Ovary (tissue), 10 donors: ENCODE measurements at places on chromosomes 3 and 15. TPM values are rescaled to one million over a fixed set of nuclear protein-coding genes. Genes with fewer than 3 reads are reported as not detected.

DNA sequence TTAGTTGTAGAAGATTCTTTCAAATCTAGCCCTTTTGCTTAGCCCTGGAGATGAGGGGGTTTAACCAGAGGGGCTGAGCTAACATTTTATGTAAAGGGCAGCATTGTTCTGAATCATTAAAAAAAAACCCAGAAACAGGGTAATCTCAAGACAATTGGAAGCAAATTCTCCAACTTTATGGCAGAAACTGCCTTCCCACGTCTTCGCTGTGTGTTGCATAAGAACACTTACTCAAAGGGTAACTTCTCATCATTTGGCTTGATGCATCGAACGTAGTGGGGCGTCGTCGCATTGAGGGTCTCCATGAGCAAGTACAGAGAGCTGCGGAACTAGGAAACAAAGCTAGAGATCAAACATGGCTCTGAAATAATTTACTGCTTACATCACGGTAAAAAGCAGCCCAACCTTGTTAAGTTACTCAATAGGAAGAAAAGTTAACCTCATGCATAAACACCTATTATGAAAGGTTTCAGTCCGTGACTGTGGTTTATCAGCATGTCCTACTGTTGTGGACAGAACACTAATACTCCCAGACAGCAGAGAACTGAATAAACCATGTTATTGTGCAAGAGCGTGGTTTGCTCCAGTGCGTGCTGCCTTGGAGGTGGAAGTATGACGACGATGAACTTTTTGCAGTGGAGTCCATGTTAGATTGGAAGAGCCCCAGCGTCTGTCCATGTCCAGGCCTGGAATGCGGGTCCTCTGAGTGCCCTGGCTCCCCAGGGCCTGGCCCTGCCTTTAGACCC lies 48.7 kb downstream of the MYO5C start:
- no peaks in the 10 kb centered on the region for H3K36me3 ChIP-seq
- no peak overlapping the region for H3K27ac ChIP-seq
- H3K4me3 ChIP-seq: no peak overlapping the region
- DNase-seq: no peak

DNA sequence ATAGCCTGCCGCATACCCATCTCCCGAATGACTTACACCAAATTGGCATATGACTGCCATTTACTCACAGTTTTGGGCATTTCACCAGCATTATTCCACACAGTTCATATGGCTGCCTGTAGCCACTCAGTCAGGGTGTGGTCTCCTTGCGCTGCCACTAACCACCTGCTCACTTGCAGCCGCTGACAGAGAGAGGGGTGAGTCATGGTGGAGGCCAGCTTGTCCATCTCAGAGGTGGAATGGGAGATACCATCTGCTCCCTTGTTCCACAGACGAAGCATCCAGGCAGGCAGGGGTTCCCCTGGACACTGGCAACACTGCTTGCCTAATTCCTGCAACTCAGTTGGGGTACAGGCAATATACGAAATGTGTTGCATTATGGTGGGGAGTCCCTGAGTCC lies 15.6 kb downstream of the CCRL2 start:
- no peaks in the 10 kb centered on the region for H3K27me3 ChIP-seq
- H3K4me1 ChIP-seq: no peaks in the 10 kb centered on the region
- H3K27ac ChIP-seq: no peak overlapping the region
- H3K4me3 ChIP-seq: no peak overlapping the region

DNA sequence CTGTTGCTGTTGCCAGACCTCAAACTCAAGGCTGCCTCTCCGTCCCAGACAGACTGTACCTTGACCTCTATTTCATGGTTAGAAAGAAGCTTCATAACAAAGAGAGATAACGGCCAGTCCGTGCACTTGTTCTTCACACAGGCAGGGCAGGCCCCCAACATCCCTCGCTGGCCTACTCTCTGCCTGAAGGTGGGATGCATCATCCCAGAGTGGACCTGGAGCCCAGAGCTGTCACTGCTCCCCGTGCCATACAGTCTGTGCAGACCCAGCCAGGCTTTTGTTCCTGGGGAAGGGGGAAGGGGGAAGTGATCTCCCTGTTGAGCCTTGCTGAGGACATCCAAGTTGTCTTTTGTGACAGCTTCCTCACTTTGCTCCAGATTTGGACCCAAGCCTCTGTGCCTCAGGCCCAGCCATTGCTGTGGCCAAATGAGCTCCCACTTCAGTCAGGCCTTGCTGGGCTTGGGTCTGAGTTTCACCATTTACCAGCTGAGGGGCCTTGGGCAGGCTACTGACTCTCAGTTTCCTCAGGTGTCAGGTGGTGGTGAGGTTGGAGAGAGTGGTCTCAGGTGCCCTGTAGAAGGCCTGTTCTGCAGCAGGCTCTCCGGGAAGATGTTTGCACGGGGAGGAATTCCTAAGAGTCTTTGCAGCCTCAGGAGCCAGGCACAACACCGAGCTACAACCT lies 141.6 kb downstream of the DNAJB8 start:
- no peaks in the 10 kb centered on the region for H3K27me3 ChIP-seq
- no peak overlapping the region for H3K27ac ChIP-seq
- H3K36me3 ChIP-seq: no peaks in the 10 kb centered on the region

- no peaks in the 10 kb centered on the region for H3K4me1 ChIP-seq
- H3K27me3 ChIP-seq: no peaks in the 10 kb centered on the region
- no peaks in the 10 kb centered on the region for H3K36me3 ChIP-seq
- DNase-seq: no peak
- no peak overlapping the region for H3K27ac ChIP-seq
Observed at GRCh38 chr3:175386630-175387029, 527.5 kb downstream of the NAALADL2 start.

GRCh38 chr15:70066447-70066846 lies 31.3 kb downstream of the TLE3 start:
- DNase-seq: no peak
- no peak overlapping the region for H3K4me3 ChIP-seq
- H3K27me3 ChIP-seq: no peaks in the 10 kb centered on the region
- no peak overlapping the region for H3K27ac ChIP-seq
- H3K36me3 ChIP-seq: no peaks in the 10 kb centered on the region
- peaks cover 8% of the 10 kb centered on the region for H3K4me1 ChIP-seq

DNA sequence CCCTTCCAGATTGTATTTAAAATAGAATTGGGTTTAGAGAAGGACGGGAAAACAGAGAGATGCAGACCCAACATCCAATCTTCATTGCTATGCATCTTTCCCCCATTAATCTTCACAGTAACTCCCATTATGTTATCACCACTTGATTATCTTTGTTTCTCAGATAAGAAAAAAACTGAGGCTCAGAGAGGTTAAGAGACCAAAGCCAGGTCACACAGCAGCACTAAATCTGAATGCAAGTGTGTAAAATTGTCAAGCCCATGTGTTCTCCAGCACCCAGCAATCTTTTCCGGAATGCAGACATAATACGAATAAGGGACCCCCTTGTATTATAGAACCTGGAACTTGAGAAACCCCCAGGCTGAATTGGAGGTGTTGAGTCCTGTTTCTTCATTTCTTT lies 80.5 kb upstream of the TRIM42 start:
- no peaks in the 10 kb centered on the region for H3K27me3 ChIP-seq
- H3K4me1 ChIP-seq: no peaks in the 10 kb centered on the region
- no peak overlapping the region for H3K4me3 ChIP-seq
- DNase-seq: no peak

GRCh38 chr3:144272680-144273079 lies 301.1 kb downstream of the DIPK2A start:
- H3K4me3 ChIP-seq: no peak overlapping the region
- H3K4me1 ChIP-seq: no peaks in the 10 kb centered on the region
- H3K27ac ChIP-seq: no peak overlapping the region
- no peaks in the 10 kb centered on the region for H3K27me3 ChIP-seq
- no peaks in the 10 kb centered on the region for H3K36me3 ChIP-seq

DNA sequence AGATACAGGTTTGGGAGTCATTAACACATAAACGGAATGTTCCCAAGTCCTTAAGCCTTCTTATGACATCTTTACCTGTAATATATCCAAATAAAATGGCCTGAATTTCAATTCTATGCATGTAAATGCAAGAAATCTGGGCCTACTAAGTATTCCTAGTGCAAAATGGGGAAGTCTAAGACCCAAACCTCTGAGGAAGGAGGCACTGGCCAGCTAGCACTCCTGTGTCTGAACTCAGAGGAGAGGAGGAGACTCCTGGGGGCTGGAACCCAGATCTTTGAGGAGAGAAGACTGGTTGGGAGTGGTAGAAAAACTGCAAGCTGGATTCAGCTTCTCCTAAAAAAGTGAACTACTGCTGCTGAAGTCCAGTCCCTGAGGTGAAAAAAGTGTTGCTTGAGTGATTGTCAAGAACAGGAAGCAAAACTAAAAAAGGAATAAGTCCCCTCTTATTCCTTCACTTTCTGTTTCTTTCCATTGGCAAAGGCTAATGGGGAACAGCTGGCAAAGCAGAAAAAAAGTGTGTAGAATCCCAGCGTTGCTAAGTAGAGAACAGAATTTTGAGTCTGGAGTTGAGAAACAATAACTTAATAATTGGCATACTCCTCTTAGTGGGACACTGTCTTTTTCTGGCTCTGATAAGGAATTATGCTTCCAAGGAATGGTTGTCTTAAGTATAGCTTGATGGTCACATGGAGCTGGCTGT lies 54.8 kb upstream of the ATP2C1 start:
- H3K36me3 ChIP-seq: no peaks in the 10 kb centered on the region
- no peak overlapping the region for H3K4me3 ChIP-seq
- peaks cover 3% of the 10 kb centered on the region for H3K4me1 ChIP-seq
- H3K27me3 ChIP-seq: no peaks in the 10 kb centered on the region

DNA sequence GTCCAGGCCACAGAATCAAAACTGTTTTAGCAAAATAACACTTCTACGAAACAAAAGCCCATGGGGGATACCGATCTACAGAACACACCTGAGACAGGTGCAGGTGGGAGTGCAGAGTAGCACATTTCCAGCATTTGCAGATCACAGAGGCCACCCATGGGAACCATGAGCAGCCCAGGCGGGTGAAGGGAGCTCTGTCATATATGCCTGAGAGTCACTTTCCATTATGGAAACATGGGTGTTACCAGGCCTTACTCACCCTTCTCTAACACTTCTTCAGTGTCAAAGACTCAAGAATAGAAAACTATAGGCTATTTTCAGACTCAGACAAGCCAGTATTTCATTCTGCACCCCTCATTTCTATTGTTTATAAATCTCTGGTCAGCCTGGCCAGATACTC lies 3.5 kb downstream of the PLA1A start:
- no peaks in the 10 kb centered on the region for H3K27me3 ChIP-seq
- H3K36me3 ChIP-seq: no peaks in the 10 kb centered on the region
- H3K4me1 ChIP-seq: peaks cover 3% of the 10 kb centered on the region
- no peak for DNase-seq
- H3K27ac ChIP-seq: no peak overlapping the region

GRCh38 chr15:77773903-77774302 lies 141.2 kb upstream of the LINGO1 start:
- DNase-seq: no peak
- no peaks in the 10 kb centered on the region for H3K36me3 ChIP-seq
- H3K27ac ChIP-seq: no peak overlapping the region
- no peaks in the 10 kb centered on the region for H3K27me3 ChIP-seq
- H3K4me3 ChIP-seq: no peak overlapping the region

DNA sequence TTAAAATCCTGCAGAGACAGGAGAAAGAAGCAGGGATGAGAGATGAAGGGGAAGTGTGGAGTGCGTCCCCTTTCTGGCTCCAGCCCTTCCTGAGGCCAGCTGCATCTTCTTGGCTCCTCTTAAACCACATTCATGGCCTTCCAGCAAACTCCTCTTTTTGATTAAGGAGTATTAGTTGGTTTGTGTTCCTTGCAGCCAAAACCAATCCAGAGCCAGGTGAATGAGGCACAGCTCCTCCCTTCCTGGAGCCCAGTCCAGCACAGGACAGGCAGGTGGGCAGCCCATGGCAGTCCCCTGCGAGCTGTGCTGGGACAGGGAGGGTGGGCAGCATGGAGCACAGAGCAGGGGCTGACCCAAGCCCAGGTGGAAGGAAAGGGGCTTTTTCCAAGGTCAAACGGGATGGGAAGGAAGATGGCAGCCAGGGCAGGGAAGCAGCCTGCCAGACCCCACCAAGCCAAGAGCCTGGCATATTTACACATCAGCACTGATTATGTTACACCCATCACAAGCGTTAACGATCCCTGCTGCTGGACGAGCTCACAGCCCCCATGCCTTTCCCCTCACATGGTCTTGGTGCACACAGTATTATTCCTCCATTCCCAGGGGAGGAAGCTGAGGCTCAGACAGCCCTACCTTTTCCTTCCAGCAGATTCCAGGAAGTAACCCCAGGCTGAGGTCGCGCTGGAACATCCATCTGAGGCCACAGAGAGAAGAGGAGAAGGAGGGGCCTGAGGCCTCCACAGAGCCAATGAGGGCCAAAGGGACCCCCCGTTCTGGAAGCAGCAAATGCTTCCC lies 175.6 kb downstream of the SMAD6 start:
- H3K27me3 ChIP-seq: no peaks in the 10 kb centered on the region
- DNase-seq: no peak
- H3K4me1 ChIP-seq: no peaks in the 10 kb centered on the region
- H3K4me3 ChIP-seq: no peak overlapping the region

DNA sequence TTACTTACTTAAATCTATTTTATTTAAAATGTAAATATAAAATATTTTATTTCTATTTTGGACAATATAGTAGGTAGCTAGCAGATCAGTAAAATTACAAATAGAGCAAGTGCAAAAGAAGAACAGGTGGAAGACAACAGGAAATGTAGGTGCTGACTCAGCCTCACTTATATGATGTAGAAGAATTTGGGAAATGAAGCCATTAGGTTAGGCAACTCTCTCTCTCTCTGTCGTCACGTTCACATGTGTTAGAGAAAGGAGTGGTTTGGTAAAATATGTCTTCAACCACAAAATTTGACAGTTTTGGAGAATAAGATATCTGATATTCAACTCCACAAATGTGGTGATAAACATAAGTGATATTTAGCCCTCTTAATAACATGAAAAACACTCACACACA lies 532.5 kb upstream of the KCNMB2 start:
- no peak overlapping the region for H3K4me3 ChIP-seq
- no peaks in the 10 kb centered on the region for H3K36me3 ChIP-seq
- no peak for DNase-seq
- no peak overlapping the region for H3K27ac ChIP-seq
- H3K27me3 ChIP-seq: no peaks in the 10 kb centered on the region

- no peak for DNase-seq
- no peaks in the 10 kb centered on the region for H3K27me3 ChIP-seq
- no peak overlapping the region for H3K27ac ChIP-seq
- H3K4me3 ChIP-seq: no peak overlapping the region
- H3K36me3 ChIP-seq: no peaks in the 10 kb centered on the region
- H3K4me1 ChIP-seq: no peaks in the 10 kb centered on the region
Observed at GRCh38 chr3:97291901-97292300, 472.7 kb upstream of the ARL6 start.

GRCh38 chr15:57692709-57693108 lies 13.8 kb upstream of the POLR2M start:
- peaks cover 7% of the 10 kb centered on the region for H3K4me1 ChIP-seq
- H3K36me3 ChIP-seq: no peaks in the 10 kb centered on the region
- no peak for DNase-seq
- H3K27me3 ChIP-seq: no peaks in the 10 kb centered on the region
- H3K27ac ChIP-seq: no peak overlapping the region

GRCh38 chr3:195117978-195118581 lies 152.9 kb downstream of the XXYLT1 start:
- H3K27me3 ChIP-seq: no peaks in the 10 kb centered on the region
- no peak overlapping the region for H3K27ac ChIP-seq
- H3K4me1 ChIP-seq: no peaks in the 10 kb centered on the region
- H3K36me3 ChIP-seq: no peaks in the 10 kb centered on the region
- no peak for DNase-seq
- H3K4me3 ChIP-seq: no peak overlapping the region

Gene EAF2
- total RNA-seq: 0.83 TPM

Gene ISG20
- total RNA-seq: 14.5 TPM

Gene KCNMB3
- 2.0 TPM for total RNA-seq

Gene MAP1A
- 27.1 TPM for total RNA-seq

Gene AADAC
- total RNA-seq: not detected

Gene SAMMSON
- total RNA-seq: 0.57 TPM

Gene PAQR5
- 0.78 TPM for total RNA-seq

Gene SLC2A2
- total RNA-seq: not detected

Gene P2RY1
- 4.3 TPM for total RNA-seq
